Activated T-helper 1 cell treated with anti-CD3 and anti-CD28 coated beads, Interleukin-2, amount 50 U/mL, for 16 hours (primary cell): ENCODE measurements at places on chromosomes 1 and 21.

- no peak for DNase-seq
These were observed 61.5 kb downstream of the C21orf91 start for GRCh38 chr21:17757671-17758070.

DNA sequence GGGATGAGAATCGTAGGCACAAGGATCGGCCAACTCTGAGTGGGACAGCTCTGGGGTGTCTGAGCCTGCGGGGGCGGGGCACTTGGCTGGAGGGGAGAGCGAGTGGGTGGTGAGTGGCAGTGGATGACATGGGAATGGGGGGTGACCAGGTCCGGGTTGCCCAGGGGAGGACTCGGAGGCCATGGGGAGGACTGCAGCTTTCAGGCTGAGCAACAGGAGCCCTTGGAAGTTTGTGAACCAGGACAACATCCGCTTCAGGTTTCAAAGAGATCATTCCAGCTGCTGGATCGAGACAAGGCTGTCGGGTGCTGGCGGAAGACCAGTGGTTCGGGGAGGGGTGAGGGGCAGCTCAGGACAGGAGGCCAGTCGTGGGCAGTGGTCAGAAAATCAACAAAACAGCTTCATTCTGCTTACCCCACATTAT is 124.4 kb upstream of the IRF2BP2 start:
- DNase-seq: no peak

GRCh38 chr1:156709757-156710489 is 4.5 kb upstream of the CRABP2 start:
- no peak for DNase-seq

- no peak for DNase-seq
These were observed 108.5 kb downstream of the NFIA start for GRCh38 chr1:61190618-61191432.

GRCh38 chr1:168019407-168019806 is 82.5 kb upstream of the MPC2 start:
- DNase-seq: no peak

GRCh38 chr1:202291961-202292712 is 49.6 kb downstream of the UBE2T start:
- no peak for DNase-seq

DNA sequence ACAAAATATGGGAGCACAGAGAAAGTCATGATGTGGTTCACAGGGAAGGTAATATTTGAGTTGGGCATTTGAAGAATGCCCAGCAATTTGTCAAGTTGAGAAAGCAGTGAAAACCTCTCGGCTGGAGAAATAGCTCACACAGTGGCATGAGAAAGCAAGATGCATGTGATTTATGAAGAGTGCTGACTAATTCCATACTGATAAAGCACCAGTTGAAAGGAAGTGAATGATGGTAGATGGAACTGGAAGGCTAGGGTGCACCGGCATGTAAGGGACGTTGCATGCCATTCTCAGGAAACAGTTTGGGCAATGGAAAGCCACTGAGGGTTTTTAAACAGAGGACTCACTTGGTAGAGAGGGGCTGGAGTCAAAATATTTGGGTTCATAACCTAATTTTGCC is 53.5 kb upstream of the MTF2 start:
- DNase-seq: no peak

DNA sequence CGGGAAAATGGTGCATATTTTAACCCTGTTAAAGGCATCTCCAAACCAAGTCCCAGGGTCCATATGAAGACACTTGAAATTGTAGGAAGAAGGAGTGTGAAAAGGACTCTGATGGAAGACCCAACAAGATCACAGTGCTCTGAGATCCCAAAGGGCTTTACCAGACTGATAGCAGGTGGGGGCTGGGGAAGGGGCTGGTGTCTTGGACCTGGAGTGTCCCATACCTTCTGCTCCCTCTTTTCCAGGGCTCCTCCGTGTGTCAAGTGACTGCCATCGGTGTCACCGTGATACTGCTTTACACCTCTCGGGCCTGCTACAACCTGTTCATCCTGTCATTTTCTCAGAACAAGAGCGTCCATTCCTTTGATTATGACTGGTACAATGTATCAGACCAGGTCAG is 37.3 kb downstream of the GPR137B start:
- DNase-seq: no peak

- DNase-seq: no peak
These were observed 4.3 kb upstream of the SPATC1L start for GRCh38 chr21:46188226-46189212.

GRCh38 chr21:38987633-38988508 is 182.1 kb downstream of the ETS2 start:
- DNase-seq: no peak

DNA sequence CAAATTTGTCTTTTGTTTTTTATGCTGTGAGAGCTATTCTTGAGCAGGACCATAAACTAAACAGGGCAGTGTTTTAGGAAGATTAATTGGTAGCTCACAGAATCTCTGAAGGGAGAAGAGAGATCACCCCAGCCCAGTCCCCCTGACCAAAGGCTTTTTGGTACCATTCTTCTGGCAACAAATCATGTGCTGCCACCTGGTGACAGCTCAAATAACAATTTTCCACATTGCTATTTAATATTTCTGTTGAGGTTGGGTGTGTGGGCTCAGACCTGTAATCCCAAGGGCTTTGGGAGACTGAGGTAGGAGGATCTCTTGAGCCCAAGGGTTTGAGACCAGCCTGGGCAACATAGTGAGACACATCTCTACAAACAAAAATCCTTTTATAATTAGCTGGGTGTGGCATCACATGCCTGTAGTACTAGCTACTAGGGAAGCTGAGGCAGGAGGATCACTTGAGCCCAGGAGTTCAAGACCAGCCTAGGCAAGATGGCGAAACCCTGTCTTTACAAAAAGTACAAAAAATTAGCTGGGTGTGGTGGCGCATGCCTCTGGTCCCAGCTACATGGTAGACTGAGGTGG is 2.2 kb upstream of the TESK2 start:
- DNase-seq: no peak

- DNase-seq: no peak
These were observed 69.0 kb upstream of the MUTYH start for GRCh38 chr1:45409276-45409675.

GRCh38 chr21:33543505-33544129 is 779 bp downstream of the SON start:
- DNase-seq: peak; percentile 51

GRCh38 chr1:119675349-119676345 is 27.6 kb upstream of the ZNF697 start:
- DNase-seq: peak; percentile 13

DNA sequence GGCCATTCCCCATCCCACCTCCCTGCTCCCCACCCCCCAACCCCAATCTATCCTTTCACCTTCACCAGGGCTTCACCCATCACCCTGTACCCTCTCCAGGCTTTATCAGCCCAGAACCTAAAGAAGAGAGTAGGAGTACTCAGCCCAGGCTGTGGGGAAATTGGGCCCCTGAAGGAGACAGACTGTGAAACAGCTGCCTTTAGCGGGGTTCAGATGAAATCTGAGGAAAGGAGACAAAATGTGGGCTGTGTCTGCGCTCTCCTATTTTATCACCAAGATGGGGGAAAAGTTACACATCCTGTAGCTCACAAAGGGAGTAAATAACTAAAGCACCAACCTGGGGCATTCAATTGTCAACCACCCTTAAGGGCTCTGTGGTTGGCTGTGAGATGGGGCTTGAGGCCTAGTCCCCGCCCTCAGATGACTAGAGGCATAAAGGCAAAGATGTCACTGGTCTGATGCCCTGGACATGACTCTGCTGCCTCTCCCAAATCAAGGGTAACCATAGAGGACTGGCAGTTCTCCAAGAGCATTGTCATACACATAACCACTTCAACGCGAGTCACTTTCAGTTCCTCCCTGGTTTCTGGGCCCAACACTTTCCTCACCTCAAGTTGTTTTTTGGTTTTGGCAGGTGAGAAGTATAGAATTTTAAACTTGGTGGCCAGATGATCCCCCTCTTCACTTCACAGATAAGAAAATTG is 30.0 kb downstream of the SLC27A3 start:
- DNase-seq: no peak

DNA sequence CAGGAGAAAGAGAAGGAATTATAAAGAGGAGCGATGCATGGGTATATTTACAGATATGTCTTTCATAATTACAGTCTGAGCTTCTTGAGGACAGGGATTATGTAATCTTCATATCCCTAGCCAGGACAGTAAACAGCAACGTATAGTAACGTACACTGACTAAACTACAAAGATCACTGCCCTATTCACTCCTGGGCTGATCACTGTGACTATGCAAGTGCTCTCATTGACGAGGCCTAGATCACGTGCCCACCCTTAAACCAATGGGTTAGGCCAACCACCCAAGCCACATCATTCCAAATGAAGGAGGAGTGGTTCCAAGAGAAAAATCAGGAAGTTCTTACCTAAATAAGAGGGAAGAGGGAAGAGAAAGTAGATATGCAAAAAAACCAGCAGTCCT is 18.5 kb downstream of the PIK3R3 start:
- DNase-seq: no peak

GRCh38 chr1:75342786-75343185 is 208.6 kb downstream of the LHX8 start:
- DNase-seq: no peak

GRCh38 chr1:71047635-71048607 is at the start of gene PTGER3:
Gene PTGER3, minus strand, starts transcription at chr1:71047816. Its CDS starts 239 bp downstream, at chr1:71047577.
- no peak for DNase-seq

DNA sequence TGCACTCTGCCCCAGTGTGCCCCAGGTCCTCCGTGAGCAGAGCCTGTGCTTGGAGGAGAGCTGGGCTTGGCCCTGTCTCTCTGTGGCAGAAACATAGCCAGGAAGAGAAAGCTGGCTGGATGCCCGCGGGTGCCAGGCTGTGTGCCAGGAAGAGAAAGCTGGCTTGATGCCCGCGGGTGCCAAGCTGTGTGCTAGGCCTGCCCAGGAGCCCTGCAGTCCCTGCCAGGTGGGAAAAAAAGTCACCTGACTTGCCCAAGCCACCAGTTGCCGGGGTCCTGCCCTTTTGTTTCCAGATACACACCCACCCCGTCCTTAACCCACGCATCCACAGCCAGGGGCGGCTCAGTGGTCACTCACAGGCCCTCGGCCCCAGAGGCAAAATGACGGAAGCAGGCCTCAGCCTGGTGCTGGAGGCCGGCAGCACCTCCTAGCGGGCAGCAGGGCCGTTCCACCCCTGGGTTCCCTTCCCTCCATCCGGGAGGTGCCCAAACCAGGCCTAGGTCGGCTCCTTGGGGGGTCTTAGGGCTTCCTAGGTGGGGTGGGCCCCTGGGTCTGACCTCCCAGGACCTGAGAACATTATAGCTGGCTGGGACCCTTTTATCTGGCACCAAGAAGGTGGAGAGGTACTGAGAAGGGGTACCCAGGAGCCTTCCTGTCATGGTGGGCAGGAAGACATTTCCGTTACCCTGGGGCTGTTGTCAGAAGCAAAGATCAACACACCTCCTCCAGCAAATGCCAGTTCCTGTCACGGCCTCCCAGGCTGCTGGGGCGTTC is 9.1 kb downstream of the ITGB2 start:
- no peak for DNase-seq

DNA sequence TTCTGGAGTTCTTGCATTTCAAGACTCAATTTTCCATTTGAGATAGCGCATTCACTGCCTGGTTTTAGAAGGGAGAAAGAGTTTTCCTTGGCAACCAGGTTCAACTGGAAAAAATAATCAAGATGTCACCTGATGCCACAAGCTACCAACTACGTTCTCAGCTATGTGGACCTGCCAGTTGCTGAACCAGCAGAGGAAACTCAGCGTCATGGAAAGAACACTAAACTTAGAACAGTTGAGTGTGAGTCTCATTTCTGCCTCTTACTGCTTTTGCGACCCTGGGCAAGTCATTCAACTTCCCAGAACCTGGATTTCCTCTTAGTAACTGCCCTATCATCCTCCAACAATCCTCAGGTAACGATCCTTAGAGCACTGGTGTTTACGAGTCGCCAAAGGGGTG is 373.0 kb upstream of the ESRRG start:
- DNase-seq: no peak

DNA sequence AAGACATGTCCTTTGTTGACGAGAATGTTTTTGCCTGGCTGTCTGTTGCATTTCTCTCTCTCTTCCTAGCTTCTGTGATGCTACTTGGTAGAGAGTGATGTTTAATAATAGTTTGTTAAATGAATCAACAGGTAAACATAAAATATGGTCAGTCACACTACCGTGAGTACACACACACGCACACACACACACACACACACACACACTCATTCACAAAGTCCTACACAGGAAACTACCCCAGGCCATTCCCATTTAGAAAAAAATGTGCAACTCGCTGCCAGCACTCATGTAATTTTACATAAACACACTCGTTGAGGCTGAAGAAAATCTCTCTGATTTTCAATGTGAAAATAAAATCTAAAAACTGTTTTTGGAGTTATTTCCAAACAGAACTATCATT is 38.7 kb downstream of the RUNX1 start:
- DNase-seq: no peak

- DNase-seq: no peak
These were observed 464.1 kb upstream of the BEND5 start for GRCh38 chr1:49240709-49241221.

DNA sequence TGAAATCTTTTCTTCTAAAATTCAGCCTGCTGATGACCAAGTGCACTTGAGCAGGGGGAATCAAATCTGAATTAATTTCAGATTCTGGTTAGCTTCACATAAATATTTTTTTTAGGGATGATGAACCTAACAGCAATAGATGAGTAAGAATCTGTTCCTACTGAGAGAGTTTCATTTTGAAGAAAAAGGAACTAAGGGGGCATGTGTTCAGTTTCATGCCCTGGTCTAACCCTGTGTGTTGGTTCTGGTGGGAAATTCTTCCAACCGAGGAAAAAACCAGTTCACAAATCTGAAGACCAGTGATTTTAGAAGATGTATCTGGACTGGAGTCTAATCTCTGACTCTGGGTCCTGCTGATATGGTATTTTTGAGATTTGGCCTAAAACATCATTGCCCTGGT is 13.7 kb downstream of the SELL start:
- no peak for DNase-seq

DNA sequence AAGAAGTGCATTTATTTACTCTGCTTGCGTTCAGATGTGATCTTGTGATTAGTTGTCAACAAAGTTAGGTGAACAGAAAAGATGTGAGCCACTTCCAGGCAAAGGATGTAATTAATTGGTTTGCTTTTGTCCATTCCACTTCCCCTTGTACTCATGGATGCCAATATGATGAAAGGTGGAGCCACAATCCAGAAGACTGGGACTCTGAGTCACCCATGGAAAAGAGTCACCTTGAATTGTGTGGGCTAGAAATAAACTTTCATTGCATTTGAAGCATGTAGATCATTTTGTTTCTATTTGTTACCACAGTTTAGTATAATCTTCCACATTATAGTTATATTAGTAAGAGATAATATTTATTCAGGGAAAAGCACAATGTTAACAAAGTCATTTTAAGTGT is 684.2 kb downstream of the LTN1 start:
- no peak for DNase-seq

- no peak for DNase-seq
These were observed 372.1 kb upstream of the B3GALT2 start for GRCh38 chr1:193558491-193559028.

- no peak for DNase-seq
These were observed 55.0 kb downstream of the SLC35D1 start for GRCh38 chr1:66998972-66999371.

DNA sequence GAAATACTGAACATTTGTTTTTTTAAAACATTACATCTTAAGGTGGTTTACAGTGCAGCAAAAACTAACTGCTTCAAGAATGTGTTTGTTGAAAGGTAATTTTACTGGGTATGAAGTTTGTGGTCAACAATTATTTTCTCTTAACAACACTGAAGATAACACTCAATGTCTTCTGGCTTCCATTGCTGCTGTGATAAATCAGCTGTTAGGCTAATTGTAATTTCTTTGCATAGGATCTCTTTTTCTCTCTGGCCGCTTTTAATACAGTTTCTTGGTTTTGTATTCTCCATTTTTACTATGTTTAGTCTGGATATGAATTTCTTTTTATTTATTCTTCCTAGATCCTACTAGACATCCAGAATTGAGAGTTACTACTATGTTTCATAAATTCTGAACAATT is 44.9 kb downstream of the DOCK7 start:
- no peak for DNase-seq
